Epithelial cell of alveolus of lung (primary cell): ENCODE measurements at places on chromosomes 3 and 15. TPM values are rescaled to one million over a fixed set of nuclear protein-coding genes. Genes with fewer than 3 reads are reported as not detected.

Gene ZBTB20
- 9.1 and 16.6 TPM in 2 replicates for total RNA-seq

Gene LNP1
- total RNA-seq: 2.7 and 4.5 TPM in 2 replicates

Gene GOLGA8R
- 0.08 and 0.65 TPM in 2 replicates for total RNA-seq

Gene TMEM212
- not detected in 2 replicates for total RNA-seq

Gene SI
- total RNA-seq: not detected in 2 replicates

Gene APH1B
- 11.8 and 24.6 TPM in 2 replicates for total RNA-seq

Gene GPR62
- 0.08 TPM in 1 of 2 replicates, not detected in the other for total RNA-seq

Gene SCN11A
- under 0.01 TPM in 2 replicates for total RNA-seq

Gene TM4SF1
- total RNA-seq: 68.7 and 157 TPM in 2 replicates

Gene DGKG
- total RNA-seq: 1.3 TPM in 1 of 2 replicates, not detected in the other

Gene MAP6D1
- total RNA-seq: 1.4 and 3.5 TPM in 2 replicates

Gene PROK2
- total RNA-seq: not detected in 2 replicates

Gene BSN
- 0.08 and 0.13 TPM in 2 replicates for total RNA-seq

Gene TPRG1
- 0.13 TPM in 1 of 2 replicates, not detected in the other for total RNA-seq

Gene APOD
- total RNA-seq: 7.3 and 7.9 TPM in 2 replicates

Gene CPNE4
- total RNA-seq: 1.6 TPM in 1 of 2 replicates, not detected in the other

Gene MRPL3
- 76.6 and 115 TPM in 2 replicates for total RNA-seq
